ENCODE measurements at places on chromosomes 4 and X. TPM values are rescaled to one million over a fixed set of nuclear protein-coding genes. Genes with fewer than 3 reads are reported as not detected.
A peak's percentile ranks its signal among the peaks of the same experiment; 100 is the strongest.

Gene KLHL34
- not detected for total RNA-seq

DNA sequence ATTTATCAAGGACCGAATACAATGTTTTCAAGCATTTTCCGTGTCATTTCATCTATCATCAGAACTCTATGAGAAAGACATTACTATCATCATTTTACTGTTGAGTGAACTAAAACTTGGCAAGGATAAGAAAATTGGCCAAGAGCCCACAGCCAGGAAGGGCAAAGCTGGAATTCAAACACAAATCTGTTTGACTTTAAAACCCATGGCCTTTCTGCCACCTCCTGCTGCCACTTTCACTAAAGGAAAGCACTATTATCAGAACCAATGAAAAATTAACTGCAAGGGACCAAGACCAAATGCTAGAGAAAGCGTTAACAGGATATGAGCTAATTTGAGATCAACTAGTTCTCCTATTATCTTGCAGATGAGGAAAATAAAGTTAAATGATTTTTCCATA, 2759.2 kb downstream of the ARAP2 start:
- DNase-seq: no peak

DNA sequence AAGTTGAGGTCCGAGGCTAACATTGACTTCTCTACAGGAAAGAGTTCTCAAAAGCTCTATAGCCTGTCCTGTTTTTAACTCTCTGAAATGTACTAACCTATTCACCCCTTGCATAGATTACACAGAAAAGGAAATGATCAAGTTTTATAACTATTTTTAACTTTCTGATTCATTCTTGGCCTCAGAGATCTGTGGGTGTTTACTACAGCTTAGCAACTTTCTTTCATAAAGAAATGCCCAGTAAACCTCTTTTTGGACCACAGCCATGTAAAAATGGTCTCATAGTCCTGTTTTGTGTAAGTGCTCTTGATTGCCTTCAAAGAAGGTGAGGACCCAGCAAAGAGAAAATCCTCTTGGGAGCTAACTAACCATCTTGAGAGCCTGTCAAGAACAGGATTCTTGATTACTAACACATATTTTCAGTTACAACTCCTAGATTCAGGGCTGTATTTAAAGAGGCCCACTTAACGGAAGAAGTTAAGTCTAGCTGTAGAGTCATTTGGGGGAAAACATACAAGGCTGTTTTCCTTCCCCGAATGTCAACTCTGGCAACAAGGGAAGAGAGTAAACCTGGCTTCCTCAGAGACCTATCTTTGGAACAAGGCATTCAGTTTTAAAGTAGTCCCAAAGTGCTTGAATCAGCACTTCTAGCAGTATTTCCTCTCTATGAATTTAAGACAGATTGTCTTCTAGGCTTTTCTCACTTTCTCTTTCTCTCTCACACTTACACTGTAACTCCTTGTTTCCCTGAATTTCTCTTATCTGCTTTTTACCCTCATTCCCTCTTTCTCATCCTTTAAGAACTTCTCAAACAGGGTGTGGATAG, 78.2 kb downstream of the IL21 start:
- no peak for DNase-seq

DNA sequence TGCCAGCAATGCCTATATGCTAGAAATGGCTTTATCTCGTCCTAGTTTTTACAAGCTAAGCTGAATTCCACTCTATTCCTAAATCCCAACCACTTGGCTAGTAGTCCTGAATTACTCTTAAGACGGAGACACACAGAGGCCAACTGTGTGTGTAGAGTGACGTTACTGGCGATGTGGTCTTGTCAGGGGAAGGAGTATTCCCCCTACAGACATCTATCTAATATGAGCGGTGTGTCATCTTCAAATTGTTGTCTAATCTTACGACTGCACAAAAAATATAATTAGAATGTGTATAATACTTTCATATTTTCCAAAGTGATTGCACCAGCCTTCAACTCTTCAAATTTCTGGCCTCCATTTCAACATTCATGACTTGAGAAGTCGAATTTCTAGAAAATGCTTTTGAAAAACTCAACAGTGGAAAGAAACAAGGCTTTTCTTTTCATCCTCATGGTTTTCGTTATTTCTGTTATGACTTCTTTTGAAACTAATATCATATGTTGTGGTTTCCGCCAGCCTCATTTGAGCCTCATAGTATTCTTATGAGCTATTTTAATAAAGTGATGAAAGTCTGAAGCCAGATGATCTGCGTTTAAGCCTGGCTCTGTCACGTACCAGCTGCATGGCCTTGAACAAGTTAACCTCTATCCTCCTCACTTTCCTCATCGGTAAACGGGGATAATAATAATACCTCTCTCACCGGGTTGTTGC, 132.3 kb downstream of the SOWAHB start:
- DNase-seq: no peak

GRCh38 chrX:23694606-23695005, 27.3 kb downstream of the PRDX4 start:
- peak; percentile 40 for DNase-seq

GRCh38 chrX:70176938-70177533, at the start of gene DGAT2L6:
DGAT2L6 (plus strand) TSS chrX:70177483; CDS start chrX:70177583, 100 bp downstream.
- DNase-seq: peak; percentile 18

GRCh38 chr4:171814545-171814944, 1.3 kb downstream of the GALNTL6 start:
- DNase-seq: no peak

- DNase-seq: no peak
Observed at GRCh38 chr4:139665079-139665689, 435 bp upstream of the MGST2 start.

Gene NAA11
- total RNA-seq: 0.12 TPM

DNA sequence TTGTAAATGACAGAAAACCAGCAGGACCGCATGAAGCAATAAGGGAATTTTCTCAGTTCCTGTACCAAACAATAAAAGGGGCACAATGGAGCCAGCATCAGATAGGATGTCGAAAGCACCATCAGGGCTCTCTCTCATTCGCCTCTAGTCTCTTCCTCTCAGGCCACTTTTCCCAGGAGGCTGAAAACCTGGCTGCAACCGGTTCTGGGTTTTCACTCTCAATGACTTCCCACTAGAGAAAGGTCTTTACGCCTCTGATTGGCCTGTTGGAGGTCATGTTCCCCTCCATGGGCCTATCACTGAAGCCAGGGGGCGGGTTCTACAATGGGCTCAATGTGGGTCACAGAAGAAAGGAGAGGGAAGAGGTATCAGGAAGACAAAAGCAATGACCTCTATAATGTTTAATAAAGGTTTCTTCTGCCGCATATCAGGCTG, 29.3 kb downstream of the ZNF827 start:
- peak; percentile 7 for DNase-seq

GRCh38 chr4:156970501-156971164, 966 bp downstream of the PDGFC start:
- DNase-seq: peak; percentile 62

Gene PAGE4
- not detected for total RNA-seq

DNA sequence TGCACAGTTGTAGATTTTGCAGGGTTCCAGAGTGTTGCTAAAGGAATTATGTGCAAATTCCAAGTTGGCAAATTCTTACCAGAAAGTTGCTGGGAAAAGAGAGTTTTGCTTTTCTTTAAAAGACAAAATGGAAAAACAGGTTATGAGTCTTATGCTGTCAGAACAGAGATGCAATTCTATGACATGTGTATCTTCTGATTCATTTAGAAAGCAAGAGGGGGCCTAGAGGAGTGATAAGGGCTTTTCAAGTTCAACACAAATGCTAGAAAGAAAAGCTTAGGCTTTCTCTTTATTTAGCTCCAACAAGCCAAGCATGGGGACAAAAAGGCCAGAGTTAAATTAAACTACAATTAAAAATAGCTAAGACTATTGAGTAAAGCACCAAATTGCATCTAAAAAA, 72.4 kb upstream of the GATB start:
- DNase-seq: no peak

Gene MND1
- 34.2 TPM for total RNA-seq

DNA sequence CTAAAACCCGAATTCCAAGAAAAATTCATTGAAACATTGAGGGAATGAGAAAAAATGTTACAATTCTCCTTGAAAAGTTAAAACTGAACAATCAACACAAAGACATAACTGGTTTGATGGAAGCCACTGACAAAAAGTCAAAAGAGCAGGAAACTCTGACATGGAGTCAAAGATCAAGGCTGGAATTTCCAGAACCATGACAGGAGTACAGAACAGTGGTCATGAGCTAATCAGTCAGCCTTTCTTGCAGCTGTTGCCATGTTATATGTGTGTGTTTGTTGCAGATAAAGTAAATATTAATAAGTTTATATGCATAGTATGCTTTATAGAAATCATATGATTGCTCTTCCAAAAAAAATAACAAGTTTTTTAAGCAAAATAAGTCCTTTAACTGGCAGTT, 184.7 kb upstream of the HCCS start:
- no peak for DNase-seq

DNA sequence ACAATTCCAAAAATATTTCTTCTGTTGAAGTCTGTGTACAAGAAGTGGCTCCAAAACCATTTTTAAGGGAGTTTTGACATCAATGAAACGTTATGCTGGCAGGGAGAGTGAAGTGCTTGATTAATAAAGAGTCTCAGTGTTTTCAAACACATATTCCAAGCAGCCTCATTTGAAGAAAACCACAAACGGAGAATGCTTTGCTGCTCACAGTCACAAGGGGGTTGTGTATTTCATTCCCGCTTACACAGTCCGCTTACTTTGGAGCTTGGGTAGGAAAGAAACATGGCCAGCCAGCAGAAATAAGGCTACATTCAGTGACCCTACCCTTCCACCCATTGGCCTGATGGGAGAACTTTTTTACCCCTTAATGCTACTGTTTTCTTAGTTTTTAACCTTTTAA, 586.2 kb downstream of the RAB28 start:
- no peak for DNase-seq

Gene XAGE1A
- not detected for total RNA-seq

- no peak for DNase-seq
Observed at GRCh38 chrX:15908603-15909290, 54.1 kb upstream of the AP1S2 start.

DNA sequence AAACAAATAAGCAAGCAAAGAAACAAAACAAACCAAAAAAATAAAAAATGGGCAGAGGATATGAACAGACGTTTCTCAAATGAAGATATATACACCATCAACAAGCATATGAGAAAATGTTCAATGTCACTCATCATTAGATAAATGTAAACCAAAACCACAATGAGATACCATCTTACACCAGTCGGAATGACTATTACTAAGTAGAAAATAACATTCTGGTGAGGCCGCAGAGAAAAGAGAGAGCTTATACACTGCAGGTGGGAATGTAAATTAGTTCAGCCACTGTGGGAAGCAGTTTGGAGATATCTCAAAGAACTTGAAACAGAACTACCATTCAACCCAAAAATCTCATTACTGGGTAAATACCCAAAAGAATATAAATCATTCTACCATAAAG, 321.0 kb upstream of the SLIT2 start:
- no peak for DNase-seq

GRCh38 chr4:118967393-118967792, 78.7 kb downstream of the SYNPO2 start:
- peak; percentile 76 for DNase-seq
